ENCODE measurements at places on chromosomes 2 and 18. TPM values are rescaled to one million over a fixed set of nuclear protein-coding genes. Genes with fewer than 3 reads are reported as not detected.

- DNase-seq = no peak
Observed at GRCh38 chr2:84991404-84992160, 20.6 kb downstream of the KCMF1 start.

GRCh38 chr2:119430023-119430498 lies 1.6 kb upstream of the TMEM37 start:
- DNase-seq = no peak

DNA sequence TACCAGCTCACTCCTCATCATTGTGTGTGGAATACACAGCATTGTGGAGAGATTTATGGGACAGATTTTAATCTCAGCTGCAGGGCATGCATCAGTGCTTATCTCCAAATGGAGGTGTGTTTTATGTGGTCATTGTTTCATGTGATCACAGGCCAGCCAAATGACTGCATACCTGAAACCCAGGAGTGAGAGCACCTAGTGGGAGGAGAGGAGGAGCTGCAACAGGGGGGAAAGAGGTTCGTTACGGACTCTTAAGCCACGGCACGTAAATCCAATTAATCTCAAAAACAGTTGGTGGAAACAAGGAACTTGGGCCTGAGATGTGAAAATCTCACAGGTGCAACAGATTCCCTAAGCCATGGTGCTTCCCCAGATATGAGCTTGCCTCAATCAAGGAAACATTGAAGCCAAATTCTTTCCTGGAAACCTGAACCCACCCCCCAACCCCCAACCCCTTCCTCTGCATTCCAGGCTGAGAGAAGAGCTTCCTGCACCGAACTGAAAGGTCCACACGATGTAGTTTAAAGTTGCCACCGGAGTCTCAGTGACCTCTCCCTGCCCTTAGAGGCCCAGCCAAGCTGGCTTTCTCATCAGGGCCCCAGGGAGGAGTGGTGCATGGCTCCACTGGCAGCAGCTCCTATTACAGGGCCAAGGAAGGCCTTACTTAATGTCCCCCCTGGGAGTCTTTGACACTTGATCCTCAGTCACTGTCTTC lies 167.4 kb downstream of the C1D start:
- DNase-seq = no peak

DNA sequence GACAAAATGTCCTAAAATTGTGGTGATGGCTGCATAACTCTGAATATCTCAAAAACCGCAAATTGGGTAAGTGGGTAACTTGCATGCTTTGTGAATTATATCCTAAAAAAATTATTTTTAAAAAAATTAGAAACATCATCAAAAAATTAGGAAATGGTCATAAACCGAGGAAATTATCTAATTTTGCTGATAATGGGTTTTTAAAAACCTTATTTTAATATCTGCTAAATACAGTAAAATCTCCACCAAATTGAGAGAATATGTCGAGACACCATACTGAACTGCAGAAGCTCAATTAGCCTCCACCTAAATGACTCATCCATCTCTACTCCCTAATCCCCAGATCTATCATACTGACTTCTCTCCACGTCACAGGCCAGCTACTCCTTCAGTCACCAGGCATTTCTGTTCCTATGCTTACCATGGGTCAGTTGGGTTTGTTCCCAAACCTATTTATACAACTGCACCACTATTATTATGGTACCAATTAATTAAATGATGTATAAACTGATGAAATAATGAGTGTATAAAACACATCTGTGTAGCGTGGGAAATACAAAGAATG lies 36.1 kb downstream of the SPIRE1 start:
- DNase-seq = no peak

- no peak for DNase-seq
Observed at GRCh38 chr2:166614503-166614902, 120.5 kb upstream of the SCN7A start.

GRCh38 chr18:79166702-79167101 lies 97.5 kb downstream of the ATP9B start:
- DNase-seq = no peak

DNA sequence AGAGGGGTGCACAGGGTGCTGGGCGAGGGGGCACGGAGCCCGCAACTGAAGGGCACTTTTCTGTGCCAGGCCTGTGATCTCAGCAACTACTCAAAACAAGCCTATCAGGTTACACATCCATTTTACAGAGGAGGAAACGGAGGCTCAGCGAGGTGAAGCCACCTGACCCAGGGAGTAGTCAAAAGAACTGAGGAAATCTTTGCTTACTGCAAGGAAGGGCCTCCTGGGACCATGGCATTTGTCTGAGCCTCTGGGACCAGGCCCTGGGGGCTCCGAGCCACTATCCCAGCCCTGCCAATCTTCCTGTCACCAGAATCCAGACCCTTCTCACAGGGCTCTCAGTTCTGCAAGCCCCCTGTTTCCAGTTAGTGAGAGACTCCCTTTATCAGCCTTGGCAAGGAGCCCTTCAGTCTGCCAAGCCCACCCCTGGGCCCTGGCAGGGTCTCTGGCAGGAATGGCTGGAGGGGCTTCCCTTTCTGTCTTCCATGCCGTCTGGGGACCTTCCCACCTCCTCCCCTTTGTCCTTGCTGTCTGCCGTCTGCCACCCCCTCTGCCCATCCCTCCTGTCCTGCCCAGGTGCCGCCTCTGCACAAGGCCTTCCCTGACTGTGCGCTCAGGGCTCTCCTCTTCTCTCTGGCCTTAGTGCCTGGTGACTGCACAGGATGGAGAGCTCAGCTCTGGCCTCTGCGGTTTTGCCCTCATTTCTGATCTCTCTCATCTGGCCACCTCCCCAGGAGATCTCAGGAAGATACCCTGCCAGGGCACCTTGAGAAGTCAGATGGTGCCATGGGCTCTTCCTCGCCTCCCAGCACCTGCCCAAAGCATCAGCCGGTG lies 194.7 kb upstream of the GLI2 start:
- no peak for DNase-seq

DNA sequence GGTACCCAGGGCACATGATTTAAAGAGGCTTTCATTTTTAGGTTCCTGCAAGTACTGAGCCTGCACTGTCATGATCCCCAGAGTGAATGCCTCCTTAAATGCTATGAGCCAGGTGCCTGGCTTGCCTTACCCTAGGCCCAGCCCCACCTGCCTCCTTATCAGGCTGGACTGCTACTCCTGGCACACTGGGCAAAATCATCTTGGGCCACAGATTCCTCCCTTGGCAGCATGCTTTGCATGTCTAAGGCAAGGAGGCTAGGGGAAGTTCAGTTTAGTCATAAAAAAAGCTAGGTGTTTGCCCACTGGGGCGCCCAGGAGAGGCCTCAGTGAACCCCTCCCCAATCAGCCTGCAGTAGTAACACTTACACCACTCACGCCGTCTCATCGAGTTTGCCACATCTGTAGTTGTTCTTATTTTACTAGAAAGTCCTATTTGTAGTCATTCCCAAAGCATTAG lies 45.1 kb downstream of the LBH start:
- no peak for DNase-seq

DNA sequence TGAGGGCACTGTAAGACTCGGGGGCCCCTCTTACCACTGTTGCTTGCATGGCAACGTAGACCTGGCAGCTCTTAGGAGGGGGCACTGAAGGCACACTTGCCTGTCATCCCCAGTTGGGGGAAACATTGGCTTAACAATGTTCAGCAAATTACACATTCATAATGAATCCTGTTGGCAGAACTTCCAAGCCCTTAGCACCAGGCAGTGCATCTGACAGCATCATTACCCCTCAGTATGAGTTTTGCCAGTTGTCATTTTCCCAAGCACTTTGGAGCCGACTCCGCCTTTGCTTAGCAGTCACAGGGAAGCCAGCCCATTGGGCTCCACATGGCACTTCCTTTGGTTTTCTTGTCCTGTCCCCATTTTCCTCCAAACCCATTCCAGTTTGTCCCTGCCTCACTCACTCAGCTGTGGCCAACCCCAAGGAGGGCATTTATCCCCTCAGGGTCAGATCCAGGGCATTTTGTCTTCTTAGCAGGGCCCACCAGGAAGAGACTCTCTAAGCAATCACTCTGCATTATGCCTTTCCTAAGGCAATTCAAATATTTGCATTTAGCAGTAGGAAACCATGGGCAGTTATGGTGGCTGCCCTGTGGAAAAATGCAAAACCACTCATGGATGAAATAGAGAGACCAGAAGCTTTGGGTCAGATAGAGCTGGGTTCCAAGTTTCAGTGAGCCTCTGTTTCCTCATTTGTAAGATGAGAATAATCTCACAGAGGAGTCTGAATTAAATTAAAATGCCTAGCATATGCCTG lies 73.9 kb downstream of the VSNL1 start:
- DNase-seq = no peak

DNA sequence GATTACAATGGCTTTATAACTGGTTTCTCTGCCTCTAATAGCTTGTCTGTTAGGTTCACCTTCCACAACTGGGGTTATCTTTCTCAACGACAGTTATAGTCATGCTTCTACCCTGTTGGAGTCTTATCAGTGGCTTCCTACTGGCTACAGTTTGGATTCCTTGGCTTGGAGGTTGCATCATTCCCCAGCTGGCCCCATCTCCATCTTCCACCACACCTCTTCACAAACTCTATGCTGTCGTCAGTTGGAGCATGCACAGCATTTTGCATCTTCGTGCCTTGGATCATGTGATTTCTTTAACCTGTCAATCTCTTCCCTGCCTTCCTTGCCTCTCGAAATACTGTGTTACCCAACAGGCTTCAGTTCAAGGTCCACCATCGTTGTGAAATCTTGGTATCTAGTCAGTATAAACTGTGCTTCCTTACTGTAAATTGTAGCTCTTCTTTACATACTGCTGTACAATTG lies 316.3 kb upstream of the CXCR4 start:
- no peak for DNase-seq

DNA sequence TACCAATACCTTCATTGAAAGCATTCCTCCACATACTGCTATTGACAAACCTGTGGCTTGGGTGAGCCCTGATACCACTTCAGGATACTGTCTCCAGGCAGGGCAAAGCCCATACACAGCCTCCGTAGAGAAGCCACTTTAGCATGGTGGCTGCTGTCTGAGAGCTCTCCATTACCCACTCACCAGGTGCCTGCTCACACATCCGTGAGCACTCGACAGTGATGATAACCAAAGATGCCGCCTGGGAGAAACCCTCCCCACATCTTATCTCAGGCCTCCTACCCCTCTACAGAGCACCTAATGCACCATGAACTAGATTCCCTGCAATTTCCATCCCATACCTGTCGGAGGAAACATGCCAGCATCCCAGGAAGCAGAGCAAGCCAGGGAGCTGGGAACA lies 57.6 kb upstream of the KLHL29 start:
- DNase-seq = no peak

DNA sequence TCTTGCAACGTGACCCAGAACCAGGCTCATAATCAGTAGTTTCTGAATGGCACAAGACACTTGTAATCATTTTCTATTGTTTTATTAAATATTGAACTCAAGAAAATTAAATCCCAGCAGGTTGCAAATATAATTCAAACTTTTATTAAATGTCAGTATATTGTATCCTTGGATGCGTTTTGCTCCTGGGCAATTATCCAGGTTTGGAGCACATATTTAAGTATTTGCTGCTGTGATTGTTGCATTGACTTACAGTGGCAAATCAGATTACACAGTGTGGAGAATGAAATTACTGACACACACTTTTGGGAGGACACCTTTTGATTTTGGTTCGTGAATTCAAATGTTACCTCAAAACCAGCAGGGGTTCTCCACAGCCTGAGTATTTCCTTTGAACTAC lies 27.1 kb upstream of the TMEM178A start:
- DNase-seq = no peak

DNA sequence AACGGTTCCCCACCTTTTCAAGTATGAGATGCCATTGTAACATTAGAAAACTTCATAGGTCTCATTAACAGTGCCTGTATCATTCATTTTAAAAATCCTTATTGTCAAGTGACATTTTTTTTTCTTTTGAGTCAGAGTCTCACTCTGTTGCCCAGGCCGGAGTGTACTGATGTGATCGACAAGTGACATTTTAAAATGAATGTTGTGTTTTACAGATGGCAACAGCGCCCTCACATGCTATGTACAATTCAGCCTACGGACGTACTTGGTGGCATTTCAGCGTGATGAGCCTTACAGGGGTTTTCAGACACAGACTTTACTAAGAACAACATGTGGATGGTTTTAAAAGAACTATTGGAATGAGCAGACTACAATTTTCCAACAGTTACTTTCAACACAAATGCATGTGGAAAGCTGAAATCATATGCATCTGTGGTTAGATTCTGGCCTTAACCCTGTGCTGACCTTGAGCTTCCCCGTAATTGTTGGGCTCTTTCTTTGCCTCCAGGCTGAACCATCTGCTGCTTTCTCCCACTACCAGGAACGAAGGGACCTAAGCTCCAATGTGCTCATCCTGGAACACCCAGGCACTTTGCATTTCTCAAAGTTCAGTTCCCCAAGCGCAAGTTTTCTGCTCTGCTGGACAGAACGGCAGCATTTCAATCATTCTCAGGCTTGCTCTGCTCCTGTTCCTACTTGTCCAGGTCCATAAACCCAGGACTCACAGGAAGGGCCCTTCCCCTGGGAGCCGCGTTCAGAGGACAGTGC lies 119.9 kb upstream of the NDUFV2 start:
- DNase-seq = no peak

- DNase-seq = no peak
Observed at GRCh38 chr2:79511320-79511951, 1.4 kb upstream of the CTNNA2 start.

GRCh38 chr2:31221544-31221943 lies 4.2 kb upstream of the CAPN14 start:
- no peak for DNase-seq

DNA sequence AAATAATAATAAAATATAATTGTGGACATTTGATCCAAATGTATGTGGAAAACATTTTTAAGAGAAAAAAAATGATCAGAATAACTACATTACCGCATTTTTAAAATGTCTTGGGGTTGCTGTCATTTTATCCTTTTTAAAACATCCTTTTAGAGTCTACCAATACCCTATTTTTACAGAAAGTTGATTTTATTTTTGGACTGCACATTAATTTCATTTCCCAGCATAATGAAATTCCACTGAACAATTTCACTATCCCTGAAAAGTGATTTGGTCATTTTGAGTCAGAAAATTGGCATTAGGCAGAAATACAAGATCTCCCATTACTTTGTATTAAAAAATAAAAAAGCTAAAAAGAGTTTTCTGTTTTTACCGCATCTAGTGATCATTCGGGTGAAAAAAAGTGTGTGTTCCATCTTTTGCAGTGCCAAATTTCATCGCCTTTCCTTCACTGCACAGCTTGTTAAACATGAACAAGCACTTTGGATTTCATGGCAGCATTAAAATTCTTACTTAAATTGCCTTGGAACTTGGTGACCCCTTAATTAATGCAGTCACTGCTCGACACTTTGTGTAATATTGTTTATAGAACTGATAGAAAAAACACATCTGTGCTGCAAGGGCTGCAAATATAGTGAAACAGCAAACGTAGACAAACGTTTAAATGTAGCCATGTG lies 611.7 kb downstream of the TSN start:
- no peak for DNase-seq

GRCh38 chr18:56756966-56757365 lies 105.8 kb downstream of the WDR7 start:
- no peak for DNase-seq

GRCh38 chr2:102661846-102662245 lies 42.5 kb downstream of the SLC9A2 start:
- DNase-seq = no peak

- DNase-seq = no peak
Observed at GRCh38 chr18:13611142-13611600, 115.2 kb downstream of the FAM210A start.

The NT5C1B gene
- not detected for total RNA-seq

The SRD5A2 gene
- total RNA-seq = not detected

The TFPI gene
- not detected for total RNA-seq

The DCDC2C gene
- not detected for total RNA-seq

The CRYGC gene
- not detected for total RNA-seq

The HOXD13 gene
- total RNA-seq = not detected

The TMEM17 gene
- total RNA-seq = 0.13 TPM

The MEMO1 gene
- total RNA-seq = 40.7 TPM

The LRATD1 gene
- not detected for total RNA-seq

The UGT1A10 gene
- not detected for total RNA-seq
